ENCODE measurements at places on chromosomes 7 and 10.

DNA sequence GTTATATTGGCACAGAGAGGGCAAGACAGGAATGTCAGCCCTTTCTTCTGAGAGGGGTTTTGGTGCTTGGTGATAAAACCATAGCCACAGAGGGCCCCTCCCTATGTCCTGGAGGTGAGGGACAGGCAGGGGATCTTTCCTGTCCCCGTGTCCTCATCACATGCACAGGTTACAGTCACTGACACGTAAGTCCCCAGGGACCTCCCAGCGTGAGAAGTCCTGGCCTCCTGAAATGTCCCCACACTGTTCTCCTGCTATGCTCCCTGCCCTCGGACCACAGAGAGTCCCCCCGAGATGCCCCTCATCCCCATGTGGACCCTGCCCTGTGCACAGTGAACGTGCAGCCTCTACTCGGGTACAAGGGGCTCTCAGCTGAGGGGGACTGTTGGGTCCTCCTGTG, 260.4 kb downstream of the ZMYND11 start:
- DNase-seq: no peak

DNA sequence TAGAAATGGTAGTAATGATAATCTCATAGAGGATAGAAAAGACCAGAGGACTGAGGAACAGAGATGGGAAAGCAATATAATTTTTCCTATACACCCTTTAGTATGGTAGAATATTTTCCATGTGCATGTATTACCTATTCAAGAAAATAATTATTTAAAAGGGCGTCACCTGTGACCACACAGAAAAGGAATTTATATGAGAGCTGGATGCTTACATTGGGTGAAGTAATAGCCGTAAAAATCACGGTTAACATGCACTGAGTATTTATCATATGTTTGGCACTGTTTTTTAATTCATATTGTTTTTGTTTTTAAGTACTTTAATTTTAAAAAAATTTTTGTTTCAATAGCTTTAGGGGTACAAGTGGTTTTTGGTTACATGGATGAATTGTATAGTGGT, 195.1 kb downstream of the IPMK start:
- DNase-seq: no peak

DNA sequence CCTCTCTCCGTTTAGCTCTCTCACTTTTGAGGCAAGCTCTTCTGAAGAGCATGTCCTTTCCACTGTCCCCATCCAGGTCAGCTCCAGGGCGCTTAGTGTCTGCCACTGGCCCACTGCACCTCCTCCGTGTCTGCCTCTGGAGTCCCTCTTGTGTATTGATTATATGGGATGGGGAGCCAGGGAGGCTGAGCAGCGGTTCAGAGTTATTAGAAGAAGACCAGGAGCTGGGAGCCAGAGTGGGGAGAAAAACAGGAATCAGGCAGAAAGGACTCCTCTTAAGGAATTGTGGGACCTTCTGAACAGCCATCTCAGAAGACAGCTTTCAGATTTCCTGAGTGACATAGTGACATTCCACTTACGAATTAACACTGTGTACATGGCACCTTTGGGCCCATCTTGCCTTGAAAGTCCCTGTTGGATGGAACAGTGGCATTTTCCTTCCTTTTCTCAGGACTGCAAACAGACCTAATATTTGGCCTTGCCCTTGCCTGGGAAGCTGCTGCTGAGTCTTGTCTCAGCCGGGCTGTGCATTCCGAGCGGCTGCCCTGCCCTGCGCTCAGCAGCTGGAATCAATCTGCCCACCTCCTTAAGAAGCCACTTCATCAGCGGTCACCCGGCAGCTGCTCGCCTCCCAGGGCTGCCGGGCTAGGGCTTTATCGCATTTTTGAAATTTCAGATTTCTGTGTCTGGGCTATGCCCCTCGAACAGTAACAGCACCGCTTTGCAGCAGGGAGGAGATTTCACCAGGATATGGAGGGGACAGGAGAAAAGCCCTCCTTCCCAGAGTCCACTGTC, 81.1 kb upstream of the PRKG1 start:
- DNase-seq: no peak

DNA sequence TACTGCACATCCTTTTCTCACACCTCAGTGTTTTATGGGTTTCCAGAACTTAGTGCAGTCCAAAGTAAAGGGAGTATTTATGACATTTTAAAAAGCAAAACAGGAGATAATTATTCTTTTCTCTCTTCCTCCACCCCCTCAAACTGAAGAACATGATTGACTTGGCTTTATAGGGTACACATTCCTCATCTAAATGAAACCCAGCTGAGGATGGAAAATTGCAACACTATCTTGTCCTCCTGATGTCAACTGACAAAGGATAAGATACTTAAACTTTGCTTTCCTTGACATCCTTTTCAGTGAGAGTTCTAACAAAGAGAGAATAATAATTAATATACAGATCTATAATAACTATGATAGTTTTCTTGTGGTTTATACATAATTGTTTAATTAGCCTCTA, 299.1 kb downstream of the BBS9 start:
- DNase-seq: no peak

GRCh38 chr10:44898665-44899064, 12.5 kb upstream of the TMEM72 start:
- DNase-seq: no peak

GRCh38 chr7:106345421-106346166, 60.8 kb upstream of the NAMPT start:
- DNase-seq: peak; percentile 33

DNA sequence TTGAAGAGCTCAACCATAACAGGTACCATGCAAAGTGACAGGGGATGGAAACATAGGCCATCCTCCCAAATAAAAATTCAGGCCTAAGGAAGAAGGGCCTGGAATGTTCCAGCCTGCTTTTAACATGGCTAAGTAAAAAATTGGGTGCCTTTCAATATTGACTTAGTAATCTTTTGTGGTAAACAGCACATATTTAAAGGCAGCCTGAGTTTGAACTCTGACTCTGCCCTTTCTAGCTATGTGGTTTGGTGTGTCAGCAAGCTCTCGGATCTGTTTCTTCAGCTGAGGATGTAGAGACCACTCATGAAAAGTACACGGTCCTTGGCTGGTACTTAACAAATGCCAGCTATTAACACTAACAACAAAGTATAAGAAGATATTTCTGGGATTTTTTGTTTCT, 191.8 kb upstream of the CDCA7L start:
- DNase-seq: peak; percentile 55

- no peak for DNase-seq
These were observed 354.8 kb downstream of the ABCA13 start for GRCh38 chr7:48525736-48526732.

DNA sequence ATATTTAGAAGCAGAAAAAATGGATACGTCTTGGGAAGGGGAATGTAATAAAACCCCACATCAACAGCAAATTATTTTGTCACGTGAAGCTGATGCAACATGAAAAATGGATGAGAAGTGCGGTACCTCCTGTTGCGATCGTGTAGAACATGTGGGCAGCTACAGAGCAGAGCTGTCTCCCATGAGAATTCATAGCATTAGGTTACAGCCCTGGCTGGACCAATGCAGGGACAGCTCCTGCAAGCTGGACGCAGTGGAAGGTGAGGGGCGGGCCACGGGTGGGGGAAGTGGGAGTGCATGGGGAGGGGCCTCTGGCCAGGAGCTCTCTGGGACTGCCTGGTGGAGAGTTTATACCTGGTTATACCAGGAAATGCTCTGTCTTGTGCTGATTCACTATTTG, 120.3 kb downstream of the GATA3 start:
- DNase-seq: no peak

DNA sequence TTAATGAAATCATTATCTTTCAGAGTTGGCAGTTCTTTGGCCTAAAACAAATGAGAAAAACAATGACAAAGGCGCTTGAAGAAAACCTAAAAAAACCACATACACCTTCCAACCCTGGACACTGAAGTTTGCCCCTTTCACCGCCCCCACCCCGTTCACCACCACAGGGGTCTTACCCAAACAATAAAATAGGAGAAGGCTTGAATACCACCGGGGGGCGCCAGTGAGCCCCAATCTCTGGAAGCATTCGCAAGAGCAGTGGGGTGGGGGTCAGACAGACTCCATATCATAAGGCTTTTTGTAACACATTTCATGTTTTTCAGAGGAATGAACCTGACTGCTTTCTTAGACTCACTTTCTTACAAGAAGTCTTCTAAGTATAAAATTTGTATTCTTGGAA, 163.6 kb downstream of the PIP4K2A start:
- peak; percentile 35 for DNase-seq

- no peak for DNase-seq
These were observed 233.6 kb upstream of the BMPER start for GRCh38 chr7:33671531-33672262.

DNA sequence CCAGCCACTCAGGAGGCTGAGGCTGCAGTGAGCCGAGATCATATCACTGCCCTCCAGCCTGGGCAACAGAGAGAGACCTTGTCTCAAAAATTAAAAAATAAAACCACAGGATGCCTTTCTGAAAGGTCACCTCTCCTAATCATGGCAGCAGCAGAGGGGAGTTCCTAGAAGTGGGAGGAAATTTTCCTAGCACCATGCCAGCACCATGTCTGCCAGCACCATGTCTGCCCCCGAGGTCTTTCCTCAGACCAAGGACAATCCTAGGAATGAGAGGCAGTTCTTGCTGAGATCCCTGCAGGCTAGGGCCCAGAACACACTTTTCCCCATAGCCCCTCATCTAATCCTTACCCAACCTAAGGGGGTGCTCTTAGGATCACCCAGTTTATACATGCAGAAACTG, 22.3 kb upstream of the INMT start:
- DNase-seq: no peak

DNA sequence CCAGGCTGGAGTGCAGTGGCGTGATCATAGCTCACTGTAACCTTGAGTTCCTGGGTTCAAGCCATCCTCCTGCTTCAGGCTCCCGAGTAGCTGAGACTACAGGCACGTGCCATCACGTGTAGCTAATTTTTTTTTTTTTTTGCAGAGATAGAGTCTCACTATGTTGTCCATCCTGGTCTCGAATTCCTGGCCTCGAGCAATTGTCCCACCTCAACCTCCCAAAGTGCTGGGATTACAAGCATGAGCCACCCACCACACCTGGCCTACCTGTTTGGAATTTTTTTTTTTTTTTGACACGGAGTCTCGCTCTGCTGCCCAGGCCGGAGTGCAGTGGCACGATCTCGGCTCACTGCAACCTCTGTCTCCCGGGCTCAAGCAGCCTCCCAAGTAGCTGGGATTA, 117.1 kb upstream of the PARD3 start:
- no peak for DNase-seq

DNA sequence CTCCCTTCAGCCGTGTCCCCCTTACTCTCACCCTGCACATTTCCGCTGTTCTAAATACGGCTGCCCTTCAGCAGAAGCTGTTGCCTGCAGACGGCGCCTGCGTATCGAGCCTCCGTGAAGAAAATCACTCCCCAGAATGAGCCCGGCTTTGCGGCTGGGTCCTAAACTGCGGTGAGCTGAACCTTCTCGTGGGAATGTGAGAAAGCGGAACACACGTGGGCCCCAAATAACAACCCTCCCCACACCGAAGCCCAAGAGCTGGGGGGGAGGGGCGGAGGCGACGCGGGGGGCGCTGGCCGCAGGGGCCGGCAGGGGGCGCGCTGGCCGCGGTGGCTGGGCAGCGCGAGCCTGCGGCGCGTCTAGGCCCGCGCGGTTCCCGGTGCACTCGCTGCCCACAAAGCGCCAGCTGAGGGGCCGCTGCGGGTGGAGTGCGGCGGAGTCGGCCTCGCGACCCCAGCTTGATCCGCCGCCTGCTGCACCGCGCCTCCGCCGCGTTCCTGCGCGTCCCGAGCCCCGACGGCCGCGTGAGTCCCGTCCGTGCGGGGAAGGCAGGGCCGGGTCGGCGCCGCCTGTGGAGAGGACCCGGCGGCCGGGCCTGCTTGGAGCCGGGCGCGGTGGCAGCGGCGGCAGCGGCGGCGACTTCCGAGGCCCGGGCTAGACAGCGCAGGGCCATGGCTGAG, at the start of gene ZNF398:
Gene ZNF398, plus strand, starts transcription at position 382 of the 680 bp plus-strand sequence. Its CDS starts 290 bp downstream, at position 672.
- peak; percentile 22 for DNase-seq

- DNase-seq: no peak
These were observed 2.4 kb downstream of the ZNF467 start for GRCh38 chr7:149770728-149771636.

Data from A172 (cell line).